ENCODE measurements at places on chromosomes 13 and 19. TPM values are rescaled to one million over a fixed set of nuclear protein-coding genes. Genes with fewer than 3 reads are reported as not detected.

WDR18 gene
- 62.8 TPM for total RNA-seq

CGB1 gene
- total RNA-seq: not detected

ZNF208 gene
- not detected for total RNA-seq

MAST3 gene
- 2.5 TPM for total RNA-seq

CD70 gene
- total RNA-seq: 24.9 TPM

TNFSF13B gene
- total RNA-seq: 0.14 TPM

TGFBR3L gene
- 1.6 TPM for total RNA-seq

DMKN gene
- total RNA-seq: 36.6 TPM

SPC24 gene
- 20.0 TPM for total RNA-seq

LDLR gene
- total RNA-seq: 27.5 TPM

CD37 gene
- not detected for total RNA-seq

NR2C2AP gene
- 28.5 TPM for total RNA-seq

TTC9B gene
- 0.61 TPM for total RNA-seq

Data from A549 treated with Hydrocortisone at 1 μM for 4 hours (cell line).